ENCODE measurements at places on chromosomes 3 and 15. TPM values are rescaled to one million over a fixed set of nuclear protein-coding genes. Genes with fewer than 3 reads are reported as not detected.

CYP1A2 gene
- not detected for total RNA-seq

MYO5A gene
- total RNA-seq = 34.4 TPM

SENP8 gene
- 1.6 TPM for total RNA-seq

DNA sequence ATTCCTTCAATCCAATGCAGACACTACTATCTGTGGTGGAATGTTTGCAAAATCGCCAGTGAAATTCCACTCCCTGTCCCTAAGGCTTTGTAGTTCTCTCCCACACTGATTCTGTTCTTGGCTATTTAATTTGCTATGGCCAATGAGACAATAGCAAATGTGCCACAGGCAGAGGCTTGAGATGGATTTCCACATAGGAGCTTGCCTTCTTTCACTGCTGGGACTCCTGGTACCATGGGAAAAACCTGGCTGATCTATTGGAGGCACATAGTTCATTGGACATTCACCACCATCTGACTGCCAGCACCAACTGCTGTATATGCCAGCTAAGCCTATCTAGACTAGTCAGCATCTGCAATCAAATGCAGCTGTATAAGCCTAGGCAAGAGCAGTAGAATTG lies 103.8 kb downstream of the NR1D2 start:
- H3K36me3 ChIP-seq = no peaks in the 10 kb centered on the region
- H3K4me1 ChIP-seq = no peaks in the 10 kb centered on the region
- no peak overlapping the region for H3K4me3 ChIP-seq
- H3K27me3 ChIP-seq = no peaks in the 10 kb centered on the region

GRCh38 chr3:23288715-23289114 lies 85.6 kb downstream of the UBE2E2 start:
- H3K4me1 ChIP-seq = no peaks in the 10 kb centered on the region
- H3K4me3 ChIP-seq = no peak overlapping the region
- no peak for DNase-seq
- no peak overlapping the region for H3K27ac ChIP-seq

- H3K27me3 ChIP-seq = no peaks in the 10 kb centered on the region
- H3K4me1 ChIP-seq = no peaks in the 10 kb centered on the region
- no peak for DNase-seq
- no peak overlapping the region for H3K4me3 ChIP-seq
- no peak overlapping the region for H3K27ac ChIP-seq
- H3K36me3 ChIP-seq = no peaks in the 10 kb centered on the region
Observed at GRCh38 chr15:68032672-68033071, 21.4 kb upstream of the PIAS1 start.

DNA sequence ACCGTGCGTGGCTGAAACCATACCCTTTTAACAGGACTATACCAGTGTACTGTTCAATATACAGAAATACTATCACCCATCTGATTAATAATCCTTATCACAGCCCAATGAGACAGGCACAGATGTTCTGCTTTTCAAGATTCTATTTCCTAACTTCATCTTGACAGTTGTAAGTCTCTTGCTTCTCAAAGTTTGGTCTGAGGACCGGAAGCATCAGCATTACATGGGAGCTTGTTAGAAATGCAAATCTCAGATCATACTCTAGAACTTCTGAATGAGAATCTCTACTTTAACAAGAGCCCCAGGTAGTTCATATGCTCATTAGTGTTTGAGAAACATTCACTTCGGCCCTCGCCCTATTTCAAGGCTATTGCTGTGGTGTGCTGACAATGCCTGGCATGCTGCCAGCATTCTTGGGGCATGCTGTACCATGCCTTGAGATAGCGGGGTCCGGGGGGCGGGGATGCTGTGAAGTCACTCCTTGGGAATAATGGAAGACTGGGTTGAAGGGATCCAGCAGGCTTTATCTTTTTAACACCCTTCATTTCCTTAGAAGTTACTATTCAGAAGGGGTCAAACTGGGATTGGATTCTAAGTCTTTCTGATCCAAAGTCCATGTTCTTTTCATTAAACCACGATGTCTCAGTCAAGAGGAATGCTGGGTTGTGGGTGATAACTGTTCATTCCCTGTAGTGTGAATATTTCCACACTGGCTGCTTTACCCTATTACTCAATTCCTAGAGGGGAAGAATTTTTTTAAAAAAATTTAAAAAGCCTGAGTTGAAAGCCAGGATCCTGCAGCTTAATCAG lies 194.7 kb downstream of the LPP start:
- no peak overlapping the region for H3K4me3 ChIP-seq
- H3K27ac ChIP-seq = peak overlapping the region; percentile 70
- H3K4me1 ChIP-seq = no peaks in the 10 kb centered on the region
- DNase-seq = peak; percentile 79
- no peaks in the 10 kb centered on the region for H3K36me3 ChIP-seq

GRCh38 chr3:9779075-9779593 lies 9.4 kb upstream of the CAMK1 start:
- no peak for DNase-seq
- no peaks in the 10 kb centered on the region for H3K27me3 ChIP-seq
- H3K27ac ChIP-seq = peak overlapping the region; percentile 82
- no peak overlapping the region for H3K4me3 ChIP-seq
- no peaks in the 10 kb centered on the region for H3K36me3 ChIP-seq

DNA sequence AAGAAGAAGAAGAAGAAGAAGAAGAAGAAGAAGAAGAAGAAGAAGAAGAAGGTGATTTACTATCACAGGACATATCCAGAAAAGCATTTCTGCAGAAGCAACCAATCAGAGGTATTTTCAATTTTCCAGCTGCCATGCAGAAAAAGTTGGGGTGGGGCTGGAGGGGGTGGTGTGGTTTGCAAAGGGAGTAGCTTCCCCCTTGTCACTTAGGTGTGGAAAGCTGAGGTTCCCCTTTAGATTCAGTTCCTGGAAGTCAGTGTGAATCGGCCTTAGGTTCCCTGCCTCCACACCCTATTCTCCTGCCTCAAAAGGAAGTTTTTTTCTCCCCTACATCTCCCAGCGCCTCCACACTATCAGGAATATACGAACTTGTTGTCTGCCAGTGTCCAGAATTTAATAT lies 276.7 kb upstream of the ARRDC4 start:
- H3K27ac ChIP-seq = no peak overlapping the region
- DNase-seq = no peak
- H3K36me3 ChIP-seq = no peaks in the 10 kb centered on the region
- no peaks in the 10 kb centered on the region for H3K4me1 ChIP-seq

DNA sequence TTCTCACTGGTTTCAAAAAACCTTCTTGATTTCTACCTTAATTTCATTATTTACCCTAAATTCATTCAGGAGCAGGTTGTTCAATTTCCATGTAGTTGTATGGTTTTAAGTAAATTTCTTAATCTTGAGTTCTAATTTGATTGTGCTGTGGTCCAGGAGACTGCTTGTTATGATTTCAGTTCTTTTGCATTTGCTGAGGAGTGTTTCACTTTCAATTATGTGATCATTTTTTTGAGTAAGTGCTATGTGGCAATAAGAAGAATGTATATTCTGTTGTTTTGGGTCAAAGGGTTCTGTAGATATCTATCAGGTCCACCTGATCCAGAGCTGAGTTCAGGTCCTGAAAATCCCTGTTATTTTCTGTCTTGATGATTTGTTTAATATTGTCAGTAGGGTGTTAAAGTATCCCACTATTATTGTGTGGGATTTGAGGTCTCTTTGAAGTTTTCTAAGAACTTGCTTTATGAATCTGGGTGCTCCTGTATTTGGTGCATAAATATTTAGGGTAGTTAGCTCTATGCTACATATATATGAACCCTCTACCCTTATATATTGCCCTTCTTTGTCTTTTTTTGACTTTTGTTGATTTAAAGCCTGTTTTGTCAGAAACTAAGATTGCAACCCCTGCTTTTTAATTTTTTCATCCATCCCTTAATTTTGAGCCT lies 158.4 kb upstream of the TPRG1 start:
- H3K27me3 ChIP-seq = no peaks in the 10 kb centered on the region
- no peak for DNase-seq
- no peaks in the 10 kb centered on the region for H3K36me3 ChIP-seq
